ENCODE measurements at places on chromosomes 3 and 15. TPM values are rescaled to one million over a fixed set of nuclear protein-coding genes. Genes with fewer than 3 reads are reported as not detected.

- no peak for DNase-seq
These were observed 341.7 kb downstream of the CLSTN2 start for GRCh38 chr3:140276703-140277102.

DNA sequence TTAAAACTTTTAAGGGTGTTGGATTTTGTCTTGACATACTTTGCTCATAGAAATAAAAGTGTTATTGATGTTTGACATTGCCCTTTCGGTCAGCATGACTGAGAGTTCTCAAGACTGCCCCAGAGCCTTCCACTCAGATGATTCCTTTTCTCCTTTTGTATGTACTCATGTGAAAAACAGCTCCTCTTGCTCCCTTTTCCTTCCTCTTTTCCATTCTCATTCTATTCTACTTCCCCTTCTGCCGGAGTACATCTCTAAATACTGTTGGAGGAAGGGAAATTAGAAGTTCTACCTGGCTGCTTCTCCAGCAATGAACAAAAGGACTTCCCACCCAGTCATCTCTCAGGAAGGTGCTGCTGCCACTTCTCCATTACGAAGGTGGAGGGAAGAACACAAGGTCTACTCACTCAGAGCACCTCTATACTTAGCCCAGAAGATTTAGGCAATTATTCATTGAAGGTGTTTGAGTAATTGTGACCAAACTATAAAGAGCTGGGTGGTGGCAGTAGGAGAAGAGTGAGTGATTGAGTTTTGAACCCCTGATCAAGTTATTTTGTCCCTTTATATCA, 163.8 kb upstream of the MBNL1 start:
- no peak for DNase-seq

- DNase-seq, result no peak
These were observed 153.8 kb downstream of the SPATA16 start for GRCh38 chr3:172987273-172987672.

The EMC7 gene
- 97.4 TPM for polyA plus RNA-seq

The LSMEM2 gene
- polyA plus RNA-seq, result 0.43 TPM
